ENCODE measurements at places on chromosomes 3 and 15.

GRCh38 chr15:65081758-65082157 lies 5.2 kb downstream of the KBTBD13 start:
- no peaks in the 10 kb centered on the region for H3K4me1 ChIP-seq
- no peaks in the 10 kb centered on the region for H3K36me3 ChIP-seq
- no peak overlapping the region for H3K4me3 ChIP-seq
- H3K27me3 ChIP-seq: peaks cover 3% of the 10 kb centered on the region

- H3K27me3 ChIP-seq: no peaks in the 10 kb centered on the region
- H3K27ac ChIP-seq: no peak overlapping the region
- no peak overlapping the region for H3K4me3 ChIP-seq
- no peaks in the 10 kb centered on the region for H3K4me1 ChIP-seq
Measured at GRCh38 chr3:8303466-8303865, 198.2 kb upstream of the LMCD1 start.

DNA sequence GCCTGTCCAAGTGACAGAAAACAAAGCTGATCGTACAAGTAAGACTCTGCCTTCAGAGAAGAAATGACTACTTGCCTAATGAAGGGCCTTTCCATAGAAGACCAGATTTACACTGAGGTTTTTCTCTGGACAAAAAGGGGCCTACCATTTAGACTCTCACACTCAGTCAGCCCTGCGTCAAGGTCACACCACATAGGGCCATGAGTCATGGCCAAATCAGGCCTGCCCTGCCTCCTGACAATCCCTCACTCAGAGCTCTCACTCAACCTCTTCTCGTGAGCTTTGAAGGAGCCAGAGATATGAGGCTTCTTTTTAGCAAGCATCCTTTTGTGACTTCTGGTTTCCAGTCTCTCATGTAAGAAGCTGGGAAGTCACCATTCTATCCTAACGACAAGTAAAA lies 68.1 kb upstream of the NMNAT3 start:
- H3K27ac ChIP-seq: no peak overlapping the region
- H3K27me3 ChIP-seq: no peaks in the 10 kb centered on the region
- no peaks in the 10 kb centered on the region for H3K36me3 ChIP-seq
- no peak for DNase-seq
- no peak overlapping the region for H3K4me3 ChIP-seq
- 0 out of 2 replicates have a peak, but pooled peaks cover 3% of the 10 kb centered on the region for H3K4me1 ChIP-seq

DNA sequence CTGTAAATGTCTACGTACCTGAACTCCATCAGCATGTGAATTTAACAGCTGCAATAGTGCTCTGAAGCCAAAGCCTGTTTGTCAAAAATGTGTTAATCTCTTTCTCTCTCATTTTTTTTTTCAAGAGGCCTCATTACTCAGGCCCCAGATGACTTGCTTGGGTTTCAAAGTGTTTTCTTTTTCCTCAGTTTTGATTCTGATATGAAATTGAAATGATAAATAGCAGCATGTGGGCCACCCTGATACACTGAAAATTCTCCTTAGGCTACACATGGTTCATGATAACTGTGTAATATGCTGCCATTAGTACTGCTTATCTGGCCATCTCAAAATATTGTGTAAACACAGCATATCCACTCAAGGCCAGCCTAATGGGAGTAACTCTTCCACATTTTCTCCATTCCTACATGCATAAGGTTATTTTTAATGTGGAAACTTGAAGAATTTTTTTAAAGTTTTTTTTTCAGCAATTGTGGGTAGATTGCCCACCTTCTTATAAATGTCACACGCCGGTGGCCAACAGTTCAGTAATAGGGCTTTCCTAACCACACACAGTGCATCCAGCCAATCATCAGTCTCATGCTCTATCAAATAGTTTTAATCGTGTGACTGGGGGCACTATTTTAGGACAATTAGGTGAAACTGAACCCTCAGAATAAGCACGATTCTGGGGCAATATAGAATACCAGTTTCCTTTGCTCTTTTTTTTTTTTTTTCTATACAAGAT lies 13.1 kb upstream of the DENND4A start:
- DNase-seq: peak; percentile 47
- H3K36me3 ChIP-seq: no peaks in the 10 kb centered on the region
- no peaks in the 10 kb centered on the region for H3K4me1 ChIP-seq

DNA sequence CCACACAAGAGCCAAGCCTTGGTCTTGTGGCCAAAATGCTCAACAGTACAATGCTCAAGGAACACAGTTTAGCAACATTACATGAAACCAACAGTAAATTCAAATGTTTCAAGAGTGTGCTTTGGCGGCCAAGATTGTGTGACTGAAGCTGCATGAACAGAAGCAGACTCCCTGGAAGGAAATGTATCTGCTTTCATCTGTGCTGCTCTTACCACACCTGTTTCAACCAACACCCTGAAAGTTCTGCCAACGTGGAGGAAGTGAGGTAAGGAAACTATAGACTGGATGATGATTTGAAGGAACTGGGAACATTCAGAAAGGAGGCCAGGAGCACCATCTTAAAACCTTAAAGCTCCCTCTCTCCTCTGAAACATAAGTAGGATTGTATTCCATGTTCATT lies 55.7 kb downstream of the MB21D2 start:
- no peaks in the 10 kb centered on the region for H3K4me1 ChIP-seq
- H3K4me3 ChIP-seq: no peak overlapping the region
- no peak overlapping the region for H3K27ac ChIP-seq
- H3K27me3 ChIP-seq: no peaks in the 10 kb centered on the region
- no peak for DNase-seq

- no peak overlapping the region for H3K27ac ChIP-seq
- no peaks in the 10 kb centered on the region for H3K27me3 ChIP-seq
- no peak overlapping the region for H3K4me3 ChIP-seq
- no peak for DNase-seq
- no peaks in the 10 kb centered on the region for H3K4me1 ChIP-seq
Measured at GRCh38 chr3:130654921-130655320, 91.7 kb downstream of the PIK3R4 start.

DNA sequence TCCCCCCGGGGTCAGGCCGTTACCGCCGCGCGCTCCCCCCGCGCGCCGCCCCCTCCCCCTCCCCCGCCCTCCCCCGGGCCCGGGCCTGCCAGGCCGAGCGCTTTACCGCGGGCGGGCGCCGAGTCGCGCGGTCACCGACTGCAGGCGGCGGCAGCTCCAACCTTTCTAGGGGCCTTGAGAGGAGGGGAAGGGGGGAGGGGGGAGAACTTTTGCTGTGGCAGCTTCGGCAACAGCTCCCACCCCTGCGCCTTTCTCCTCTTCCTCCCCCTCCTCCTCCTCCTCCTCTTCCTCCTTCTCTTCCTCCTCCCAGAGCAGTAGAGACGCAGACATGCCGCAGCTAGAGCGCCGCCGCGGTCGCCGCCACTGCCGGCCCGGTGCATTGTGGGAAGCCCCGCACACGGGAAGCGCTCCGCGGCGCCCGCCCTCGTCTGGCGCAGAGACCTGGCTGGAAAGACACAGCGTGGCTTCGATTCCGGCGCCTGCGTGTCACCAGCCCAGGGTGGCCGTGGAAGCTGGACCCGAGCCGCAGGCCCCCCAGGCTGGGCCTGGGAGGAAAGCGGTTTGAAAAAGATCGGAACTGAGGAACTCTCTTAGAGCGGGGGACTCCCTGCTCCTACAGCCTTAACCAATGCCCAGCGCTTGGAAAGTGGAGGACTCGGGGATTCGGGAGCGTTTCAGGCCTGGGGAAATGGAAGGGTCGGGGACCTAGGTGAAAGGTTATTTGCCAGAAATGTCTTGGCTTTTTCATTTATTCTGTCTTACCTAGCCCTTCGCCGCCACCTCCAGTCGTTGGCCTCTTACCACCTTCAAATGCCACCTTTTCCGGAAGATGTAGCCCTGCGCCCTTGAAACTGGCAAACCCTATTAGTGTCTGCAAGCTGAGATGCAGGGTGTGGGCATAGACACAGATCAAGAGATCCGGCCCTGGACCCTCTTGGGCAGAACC lies at the start of gene ZNF148:
Gene ZNF148, minus strand, starts transcription at position 330 of the 946 bp plus-strand sequence. CDS start 61,685 bp downstream, outside the sequence.
- peak; percentile 76 for DNase-seq
- H3K36me3 ChIP-seq: no peaks in the 10 kb centered on the region
- H3K4me3 ChIP-seq: peak within 1 kb of the TSS; percentile 75
- no peaks in the 10 kb centered on the region for H3K27me3 ChIP-seq

- H3K36me3 ChIP-seq: no peaks in the 10 kb centered on the region
- DNase-seq: no peak
- H3K27ac ChIP-seq: no peak overlapping the region
- no peak overlapping the region for H3K4me3 ChIP-seq
- H3K27me3 ChIP-seq: no peaks in the 10 kb centered on the region
- H3K4me1 ChIP-seq: no peaks in the 10 kb centered on the region
Measured at GRCh38 chr15:35379972-35380371, 166.0 kb downstream of the DPH6 start.

- H3K4me3 ChIP-seq: no peak overlapping the region
- H3K27me3 ChIP-seq: no peaks in the 10 kb centered on the region
- H3K27ac ChIP-seq: no peak overlapping the region
- peaks cover 7% of the 10 kb centered on the region for H3K4me1 ChIP-seq
- H3K36me3 ChIP-seq: no peaks in the 10 kb centered on the region
- no peak for DNase-seq
Measured at GRCh38 chr3:188202358-188203138, 48.6 kb downstream of the LPP start.

DNA sequence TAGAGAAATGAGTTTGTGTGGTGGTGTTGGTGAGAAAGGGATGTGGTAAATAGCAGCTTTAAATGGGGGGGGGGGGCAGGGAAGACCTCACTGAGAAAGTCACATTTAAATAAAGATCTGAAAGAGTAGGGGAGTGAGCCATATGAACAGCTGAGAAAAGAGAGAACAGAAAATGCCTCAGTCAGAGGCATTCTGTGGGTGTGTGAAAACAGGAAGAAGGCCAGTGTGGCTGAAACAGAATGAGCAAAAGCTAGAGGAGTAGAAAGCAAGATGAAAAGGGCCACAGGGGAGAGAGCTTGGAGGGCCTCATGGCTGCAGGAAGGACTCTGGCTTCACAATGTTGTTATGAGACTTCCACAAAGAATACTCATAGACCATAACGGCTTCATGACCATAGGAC lies 783.3 kb downstream of the ZPLD1 start:
- no peaks in the 10 kb centered on the region for H3K4me1 ChIP-seq
- DNase-seq: no peak
- H3K36me3 ChIP-seq: no peaks in the 10 kb centered on the region
- H3K27me3 ChIP-seq: no peaks in the 10 kb centered on the region
- no peak overlapping the region for H3K4me3 ChIP-seq
- no peak overlapping the region for H3K27ac ChIP-seq

- peaks cover 10% of the 10 kb centered on the region for H3K36me3 ChIP-seq
- H3K27ac ChIP-seq: no peak overlapping the region
- no peak overlapping the region for H3K4me3 ChIP-seq
- H3K4me1 ChIP-seq: no peaks in the 10 kb centered on the region
- H3K27me3 ChIP-seq: no peaks in the 10 kb centered on the region
Measured at GRCh38 chr3:123525433-123525832, 59.4 kb downstream of the HACD2 start.

DNA sequence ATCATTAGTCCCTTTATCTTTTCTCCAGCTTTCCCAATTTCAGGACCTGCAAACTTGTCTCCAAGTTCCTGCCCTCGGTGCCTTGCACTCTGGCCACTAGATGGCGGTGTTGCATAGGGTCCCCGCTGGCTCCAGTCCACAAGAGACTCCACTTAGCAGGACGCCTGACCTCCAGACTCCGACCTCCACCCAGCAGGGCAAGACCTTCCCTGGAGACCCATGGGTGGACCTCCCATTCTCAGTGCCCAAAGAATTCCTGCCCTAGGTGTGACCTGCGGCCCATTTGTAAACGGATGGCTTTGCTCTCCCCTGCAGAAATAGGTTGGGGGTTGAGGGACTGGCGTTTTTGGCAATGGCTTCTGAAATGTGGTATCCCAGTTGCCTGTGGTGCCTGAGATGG lies 82.6 kb downstream of the LSM3 start:
- no peak overlapping the region for H3K4me3 ChIP-seq
- no peaks in the 10 kb centered on the region for H3K27me3 ChIP-seq
- peaks cover 44% of the 10 kb centered on the region for H3K4me1 ChIP-seq
- no peaks in the 10 kb centered on the region for H3K36me3 ChIP-seq
- DNase-seq: peak; percentile 61

GRCh38 chr15:71366926-71367325 lies 251.7 kb downstream of the THSD4 start:
- H3K27me3 ChIP-seq: no peaks in the 10 kb centered on the region
- H3K4me1 ChIP-seq: no peaks in the 10 kb centered on the region
- H3K36me3 ChIP-seq: no peaks in the 10 kb centered on the region
- DNase-seq: no peak
- H3K4me3 ChIP-seq: no peak overlapping the region

DNA sequence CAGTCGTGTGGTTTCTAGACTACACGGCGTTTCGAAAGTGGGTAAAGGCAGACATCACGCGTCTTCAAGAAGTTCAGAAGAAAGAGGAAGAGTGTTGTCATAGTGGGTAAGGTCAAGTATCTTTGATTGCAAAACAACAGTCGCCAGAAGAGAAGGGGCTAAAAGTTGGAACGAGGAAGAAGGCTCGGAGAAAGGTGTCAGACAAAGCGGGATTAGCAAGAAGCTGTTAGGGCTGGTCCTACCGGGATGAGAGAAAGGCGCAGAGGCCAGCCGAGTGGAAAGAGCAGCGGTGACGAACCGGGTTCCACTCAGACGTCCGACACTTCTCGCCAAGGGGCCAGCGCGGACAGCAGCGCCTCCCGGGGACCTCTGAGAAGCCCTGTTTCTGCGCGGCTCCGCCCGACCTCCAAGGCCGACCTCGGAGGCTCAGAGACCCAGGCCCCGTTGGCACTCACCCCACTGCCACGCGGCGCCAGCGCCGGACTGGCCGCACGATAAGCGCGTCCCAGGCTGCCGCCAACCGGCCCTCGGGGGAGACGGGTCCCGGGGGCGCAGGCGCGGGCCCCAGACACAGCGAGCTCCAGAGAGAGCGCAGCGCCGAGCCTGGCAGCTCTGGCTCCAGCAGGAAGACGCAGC lies 436 bp downstream of the ADPGK start:
- 0 out of 2 replicates have a peak, but pooled peaks cover 3% of the 10 kb centered on the region for H3K36me3 ChIP-seq
- no peak for DNase-seq
- peaks cover 5% of the 10 kb centered on the region for H3K27me3 ChIP-seq
- H3K4me3 ChIP-seq: peak overlapping the region; percentile 64
- H3K27ac ChIP-seq: peak overlapping the region; percentile 55
- H3K4me1 ChIP-seq: peaks cover 21% of the 10 kb centered on the region

- no peak within 1 kb of the TSS for H3K27ac ChIP-seq
- H3K27me3 ChIP-seq: no peaks in the 10 kb centered on the region
- peak within 1 kb of the TSS; percentile 39 for H3K4me3 ChIP-seq
Measured at GRCh38 chr15:45187894-45188830, at the start of gene SHF. Gene SHF, minus strand, starts transcription at chr15:45187966. Its CDS starts 15 bp downstream, at chr15:45187951.

- H3K4me1 ChIP-seq: no peaks in the 10 kb centered on the region
- no peaks in the 10 kb centered on the region for H3K27me3 ChIP-seq
- H3K27ac ChIP-seq: no peak overlapping the region
- no peaks in the 10 kb centered on the region for H3K36me3 ChIP-seq
- DNase-seq: peak; percentile 42
Measured at GRCh38 chr3:179840985-179841384, 188.1 kb downstream of the USP13 start.

GRCh38 chr3:22795917-22796316 lies 407.2 kb upstream of the UBE2E2 start:
- no peak overlapping the region for H3K27ac ChIP-seq
- no peak for DNase-seq
- H3K4me1 ChIP-seq: no peaks in the 10 kb centered on the region

GRCh38 chr3:196336319-196337145 lies 1.7 kb downstream of the TM4SF19 start:
- peak overlapping the region; percentile 68 for H3K4me3 ChIP-seq
- H3K27me3 ChIP-seq: no peaks in the 10 kb centered on the region
- H3K27ac ChIP-seq: peak overlapping the region; percentile 95
- peak; percentile 94 for DNase-seq
- peaks cover 53% of the 10 kb centered on the region for H3K4me1 ChIP-seq
- peaks cover 18% of the 10 kb centered on the region for H3K36me3 ChIP-seq

GRCh38 chr3:114879059-114880031 lies 267.7 kb downstream of the ZBTB20 start:
- no peak overlapping the region for H3K4me3 ChIP-seq
- no peaks in the 10 kb centered on the region for H3K27me3 ChIP-seq
- H3K27ac ChIP-seq: no peak overlapping the region
- no peak for DNase-seq
- H3K4me1 ChIP-seq: no peaks in the 10 kb centered on the region
- H3K36me3 ChIP-seq: no peaks in the 10 kb centered on the region

All from PC-9 (cell line).